ENCODE measurements at places on chromosomes 1 and 21.

DNA sequence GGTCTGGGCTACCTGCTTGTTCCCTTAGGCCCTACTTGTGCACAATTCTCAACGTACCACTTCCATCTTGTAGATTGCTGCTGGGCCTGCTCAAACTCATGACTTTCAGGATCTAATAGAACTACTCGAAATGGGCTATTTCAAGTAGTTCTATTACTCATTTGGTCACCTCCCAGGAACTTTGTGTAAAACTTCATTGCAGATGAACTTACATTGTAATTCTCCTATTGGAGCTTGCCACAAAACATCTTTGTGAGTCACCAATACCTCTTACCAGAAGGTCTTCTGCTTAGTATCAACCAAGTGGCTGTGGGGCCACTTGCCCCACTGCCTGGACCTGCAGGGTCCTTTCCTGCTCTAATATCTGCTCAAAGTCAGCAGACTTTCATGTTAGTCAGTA lies 10.7 kb upstream of the MYOCOS start:
- DNase-seq = no peak

- DNase-seq = no peak
These were observed 144.7 kb downstream of the APP start for GRCh38 chr21:26025536-26026512.

GRCh38 chr1:110207831-110208230 lies 2.3 kb upstream of the KCNC4 start:
- DNase-seq = peak; percentile 78

GRCh38 chr1:19955534-19956170 lies 23.8 kb downstream of the PLA2G2A start:
- DNase-seq = no peak

DNA sequence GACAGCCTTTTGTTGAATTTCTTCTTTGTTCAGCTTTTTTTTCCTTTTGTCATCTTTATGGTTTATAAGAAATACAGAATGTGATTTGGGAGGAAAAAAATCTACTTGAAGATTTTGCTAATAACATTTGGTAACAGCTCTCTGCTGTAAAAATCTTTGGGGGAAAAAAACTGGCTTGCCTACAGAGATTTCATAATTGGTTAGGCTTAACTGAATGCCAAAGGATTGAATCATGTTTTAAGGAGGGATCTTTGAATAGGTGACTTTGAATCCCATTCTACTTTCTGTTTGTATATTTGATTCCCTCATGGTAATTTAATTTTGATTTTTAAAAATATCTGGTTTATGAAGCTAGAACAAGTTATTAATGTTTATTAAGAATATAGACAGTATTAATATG lies 3.2 kb downstream of the BTF3L4 start:
- no peak for DNase-seq

GRCh38 chr21:35226968-35227744 lies 178.1 kb upstream of the RUNX1 start:
- DNase-seq = peak; percentile 20

GRCh38 chr21:31490443-31490842 lies 146.4 kb upstream of the TIAM1 start:
- no peak for DNase-seq

DNA sequence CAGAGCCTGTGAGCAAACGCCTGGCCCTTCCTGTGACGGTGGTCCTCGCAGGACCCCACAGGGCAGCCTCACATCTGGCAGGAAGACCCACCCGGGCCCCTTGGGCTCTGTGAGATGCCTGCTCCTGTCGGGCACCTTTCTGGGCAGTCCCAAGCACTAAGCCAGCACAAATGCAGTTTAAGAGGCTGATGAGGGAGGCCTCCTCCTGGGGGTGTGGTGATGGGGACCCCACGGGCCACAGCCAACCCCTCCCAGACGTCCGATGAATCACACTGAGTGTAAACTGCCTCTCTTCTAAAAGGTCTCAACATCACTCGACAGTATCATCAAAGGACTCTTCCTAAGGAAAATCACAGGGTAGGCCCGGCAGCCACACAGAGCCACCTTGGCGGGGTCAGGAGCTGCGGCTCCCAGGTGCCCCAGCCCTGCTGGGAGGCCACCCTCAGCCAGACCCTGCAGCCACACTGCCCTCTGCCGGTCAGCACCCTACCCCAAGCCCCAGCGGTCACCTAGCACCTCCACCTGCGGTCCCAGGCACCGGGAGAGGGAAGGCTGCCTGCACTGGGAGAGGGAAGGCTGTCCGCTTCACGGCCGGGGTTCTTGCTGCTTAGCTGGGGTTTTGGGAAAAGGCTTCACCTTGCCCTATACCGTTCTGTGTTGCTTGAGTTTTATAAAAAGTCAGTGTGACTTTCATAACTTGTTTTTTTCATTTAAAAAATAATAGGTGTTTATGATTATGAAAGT lies 3.9 kb upstream of the PRKCZ start:
- DNase-seq = peak; percentile 39

GRCh38 chr1:204094856-204095634 lies 22.1 kb downstream of the SOX13 start:
- DNase-seq = no peak

DNA sequence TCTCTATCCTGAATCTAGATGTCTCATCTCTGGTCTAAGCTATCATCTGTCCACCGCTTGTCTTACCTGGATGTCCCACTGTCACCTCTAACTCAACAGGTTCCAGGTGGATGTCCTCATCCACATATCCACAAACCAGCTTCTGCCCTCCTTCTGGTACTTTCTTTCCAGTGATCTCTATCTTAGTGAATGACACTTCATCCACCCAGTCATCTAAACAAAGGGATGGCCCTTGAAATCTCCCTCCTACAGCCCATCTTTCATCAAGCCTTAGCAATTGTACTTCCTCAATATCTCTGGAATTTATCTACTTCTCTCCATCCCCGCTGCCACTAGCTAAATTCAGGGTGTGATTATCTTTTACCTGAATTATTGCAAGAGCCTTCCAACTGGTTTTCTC lies 33.9 kb upstream of the SERBP1 start:
- no peak for DNase-seq

DNA sequence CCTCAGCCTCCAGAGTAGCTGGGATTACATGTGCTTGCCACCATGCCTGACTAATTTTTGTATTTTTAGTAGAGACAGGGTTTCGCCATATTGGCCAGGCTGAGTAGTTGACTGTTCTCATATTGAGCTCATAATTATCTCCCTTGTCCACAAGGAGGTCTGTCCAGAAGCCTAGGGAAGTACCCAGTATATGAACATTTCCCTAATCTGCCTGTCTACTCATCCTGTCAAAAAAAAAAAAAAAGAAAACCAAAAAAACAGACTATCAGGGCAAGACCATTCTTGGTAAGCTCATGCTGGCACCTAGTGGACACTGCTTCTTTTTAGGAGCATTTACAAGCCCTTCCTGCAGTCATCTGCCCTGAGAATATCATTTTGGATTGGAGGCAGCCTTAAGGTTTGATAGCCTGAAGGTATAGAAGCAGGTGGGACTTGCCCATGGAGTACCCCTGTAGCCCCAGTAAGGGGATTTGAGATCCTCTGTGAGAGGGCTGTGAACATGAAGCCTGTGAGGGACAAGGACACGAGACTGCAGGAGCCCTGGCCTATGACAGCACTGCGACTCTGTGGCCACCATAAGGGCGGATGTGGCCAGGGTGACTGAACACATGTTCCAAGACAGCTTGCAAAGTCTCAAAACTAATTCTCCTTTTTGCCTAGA lies 10.8 kb upstream of the DUSP12 start:
- peak; percentile 12 for DNase-seq

DNA sequence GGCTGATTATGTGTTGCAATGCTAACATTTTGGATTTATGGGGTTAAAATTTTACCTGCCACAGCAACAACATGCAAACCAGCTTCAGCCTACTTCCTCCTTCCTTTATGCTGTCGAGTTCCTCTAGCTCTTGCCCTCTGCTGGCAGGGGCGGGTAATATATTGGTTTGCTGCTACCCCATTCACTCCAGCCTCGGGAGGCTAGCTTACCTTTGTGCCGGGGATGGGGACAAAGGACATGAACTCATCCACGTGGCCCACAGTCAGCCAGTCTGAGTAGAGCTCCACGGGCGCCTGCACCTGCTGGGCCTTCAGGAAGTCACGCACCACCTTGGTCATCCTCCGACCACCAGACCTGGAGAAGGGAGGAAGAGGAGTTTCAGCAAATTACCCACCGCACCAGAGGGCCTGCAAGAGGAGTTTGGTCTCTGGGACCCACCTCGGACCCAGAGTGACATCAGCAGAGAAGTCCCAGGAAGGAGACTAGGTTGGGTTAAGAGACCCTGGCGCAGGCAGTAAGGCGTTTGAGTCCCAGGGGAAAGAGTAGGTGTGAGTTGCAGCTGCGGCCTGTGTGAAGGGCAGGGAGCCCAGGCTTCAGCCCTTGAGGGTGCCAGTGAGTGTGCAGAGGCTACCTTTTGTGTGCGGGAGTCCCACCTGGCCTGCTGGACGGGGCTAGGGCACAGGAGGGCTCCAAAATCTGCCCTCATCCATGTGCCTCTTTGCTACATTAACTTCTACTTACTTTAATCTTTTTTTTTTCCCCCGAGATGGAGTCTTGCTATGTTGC lies 21.8 kb upstream of the SDHB start:
- no peak for DNase-seq

DNA sequence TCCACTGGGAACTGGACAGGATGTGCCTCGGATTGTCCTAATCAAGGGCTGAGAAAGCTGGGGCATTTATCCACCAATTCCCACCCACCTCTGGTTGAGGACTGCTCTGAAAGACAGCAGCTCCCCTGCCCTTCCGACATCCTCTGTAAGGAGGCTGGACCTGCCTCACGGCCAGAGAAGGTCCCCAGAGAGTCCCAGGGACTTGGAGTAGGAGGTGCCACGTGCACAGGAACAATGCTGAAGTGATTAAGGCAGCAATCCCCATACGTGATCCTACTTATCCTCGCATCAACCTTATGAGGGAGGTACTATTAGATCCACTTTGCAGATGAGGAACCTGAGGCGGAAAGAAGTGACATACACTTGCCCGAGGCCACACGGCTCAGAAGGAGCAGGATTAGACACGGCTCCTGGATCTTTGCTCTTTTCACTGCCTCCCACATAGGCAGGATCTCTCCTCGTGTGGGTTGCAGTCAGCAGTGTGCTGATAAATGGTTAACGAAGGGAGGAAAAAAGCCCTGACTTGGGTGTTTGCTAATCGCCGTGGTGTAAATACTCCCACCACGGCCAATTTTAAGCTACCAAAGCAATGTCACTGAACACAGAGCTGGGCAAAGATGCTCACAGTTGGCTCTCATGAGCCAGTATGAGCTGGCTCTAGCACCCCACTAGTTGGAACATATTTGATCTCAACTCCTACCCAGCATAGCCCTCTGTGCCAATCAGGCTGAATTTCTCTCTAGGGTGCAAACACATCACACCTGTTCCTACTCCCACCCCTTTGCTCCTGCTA lies 18.6 kb upstream of the LDLRAP1 start:
- no peak for DNase-seq

DNA sequence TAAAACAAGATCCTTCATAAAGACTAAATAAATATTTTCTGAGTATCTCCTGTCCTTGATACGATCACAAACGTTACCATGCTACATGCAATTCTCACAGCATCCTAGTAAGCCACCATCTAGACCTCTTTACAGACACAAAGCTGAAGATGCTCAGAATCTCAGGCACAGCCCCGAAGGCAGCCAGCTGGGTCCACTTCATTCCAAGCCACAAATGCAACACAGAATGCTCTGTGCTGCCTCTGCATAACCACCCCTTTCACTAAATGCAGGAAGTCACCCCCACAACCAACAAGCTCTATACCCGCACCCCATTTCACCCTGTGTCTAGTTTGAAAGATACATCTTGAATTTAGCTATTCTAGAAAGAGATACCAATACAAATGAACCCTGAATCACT lies 12.9 kb downstream of the RCAN1 start:
- no peak for DNase-seq

DNA sequence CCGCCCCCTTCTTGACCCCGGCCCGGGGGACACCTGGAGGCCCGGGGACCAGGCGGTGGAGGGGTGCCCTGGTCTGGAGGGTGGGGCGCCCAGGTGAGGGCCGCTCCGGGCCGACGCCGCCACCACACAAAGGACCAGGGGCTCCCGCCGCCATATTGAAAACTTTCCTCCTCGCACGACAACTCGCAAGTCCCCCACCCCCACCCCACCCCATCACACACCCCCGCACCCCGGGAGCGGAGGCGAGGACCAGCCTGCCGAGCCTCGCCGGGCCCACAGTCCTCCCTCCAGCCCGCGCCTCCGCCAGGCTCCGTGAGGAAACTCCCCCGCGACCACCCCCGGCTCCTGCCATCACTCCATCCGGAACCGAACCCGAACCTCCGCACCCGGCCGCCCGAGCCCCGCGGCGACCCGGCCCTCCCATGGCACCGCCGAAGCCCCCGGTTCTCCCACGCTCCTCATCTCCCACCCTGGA lies 733 bp downstream of the KDM5B start:
- peak; percentile 27 for DNase-seq

- peak; percentile 33 for DNase-seq
These were observed 102.7 kb upstream of the DPH5 start for GRCh38 chr1:101128211-101128727.

- DNase-seq = no peak
These were observed 213.1 kb downstream of the RERE start for GRCh38 chr1:8604041-8604945.

- no peak for DNase-seq
These were observed 645.5 kb downstream of the ADGRL2 start for GRCh38 chr1:82446236-82446635.

All from activated CD4-positive, alpha-beta T cell treated with anti-CD3 and anti-CD28 coated beads, Interleukin-2, amount 50 U/mL, for 1 hour (primary cell).